ENCODE measurements at places on chromosomes 2 and 18. TPM values are rescaled to one million over a fixed set of nuclear protein-coding genes. Genes with fewer than 3 reads are reported as not detected.

DNA sequence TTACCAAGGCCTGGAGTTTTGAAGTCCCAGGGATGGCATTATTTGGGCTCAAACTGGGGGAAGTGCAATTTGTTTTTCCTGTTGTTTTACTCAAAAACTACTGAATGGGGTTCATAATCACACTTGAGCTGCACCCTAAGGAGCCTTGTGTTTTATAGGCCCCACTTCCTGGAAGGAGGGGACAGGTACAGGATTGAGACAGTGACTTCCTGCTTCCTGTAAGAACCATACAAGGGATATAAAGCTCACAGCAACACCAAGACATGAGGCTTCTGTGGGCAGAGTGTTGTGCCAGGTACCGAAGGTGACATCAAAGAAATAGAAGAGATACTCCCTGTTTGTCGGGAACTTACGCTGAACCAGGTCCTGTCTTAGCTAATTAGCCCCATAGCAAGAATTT is 70.4 kb upstream of the SKOR2 start:
- no peak for DNase-seq

DNA sequence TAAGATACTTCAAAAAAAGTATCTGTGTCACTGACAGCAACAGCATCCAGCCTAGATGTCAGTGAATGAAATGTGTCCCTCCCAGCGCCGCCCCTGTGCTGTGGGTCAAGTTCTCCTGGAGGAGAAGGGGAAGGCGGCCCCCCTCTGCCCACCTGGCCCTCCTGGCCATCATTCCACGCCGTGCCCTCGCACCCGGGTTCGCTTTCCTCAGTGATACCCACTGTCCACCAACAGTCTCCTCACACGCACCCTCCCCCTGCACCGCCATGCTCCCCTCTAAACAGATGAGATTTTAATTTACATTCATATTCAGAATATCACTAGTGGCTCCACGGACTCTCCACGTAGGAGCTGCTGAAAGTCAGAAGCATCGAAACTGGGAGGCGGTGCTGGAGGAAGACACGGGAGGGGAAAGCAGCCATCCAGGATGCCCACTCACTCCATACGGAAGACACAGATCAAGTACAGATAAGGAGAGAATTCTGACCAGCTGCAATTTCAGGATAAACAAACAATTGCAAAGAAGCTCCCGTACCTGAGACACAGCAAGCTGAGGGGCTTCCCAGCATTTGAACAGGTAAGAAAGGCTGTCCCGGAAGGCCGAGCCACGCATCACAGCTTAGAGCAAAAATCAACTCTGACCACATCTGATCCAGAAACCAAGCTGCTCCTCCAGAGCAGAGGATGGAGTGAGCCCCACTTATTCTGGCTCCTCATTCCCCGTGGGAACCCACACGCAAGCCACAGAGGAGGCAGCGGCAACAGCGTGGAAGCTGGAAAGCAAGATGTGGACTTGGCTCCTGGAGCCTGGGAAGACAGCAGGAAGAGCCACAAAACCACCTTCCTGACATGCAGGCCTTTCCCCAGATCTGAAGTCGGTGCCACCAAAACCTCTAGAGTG is 49.7 kb downstream of the PXDN start:
- DNase-seq, result no peak

The SERPINB2 gene
- total RNA-seq, result 12.5 TPM

DNA sequence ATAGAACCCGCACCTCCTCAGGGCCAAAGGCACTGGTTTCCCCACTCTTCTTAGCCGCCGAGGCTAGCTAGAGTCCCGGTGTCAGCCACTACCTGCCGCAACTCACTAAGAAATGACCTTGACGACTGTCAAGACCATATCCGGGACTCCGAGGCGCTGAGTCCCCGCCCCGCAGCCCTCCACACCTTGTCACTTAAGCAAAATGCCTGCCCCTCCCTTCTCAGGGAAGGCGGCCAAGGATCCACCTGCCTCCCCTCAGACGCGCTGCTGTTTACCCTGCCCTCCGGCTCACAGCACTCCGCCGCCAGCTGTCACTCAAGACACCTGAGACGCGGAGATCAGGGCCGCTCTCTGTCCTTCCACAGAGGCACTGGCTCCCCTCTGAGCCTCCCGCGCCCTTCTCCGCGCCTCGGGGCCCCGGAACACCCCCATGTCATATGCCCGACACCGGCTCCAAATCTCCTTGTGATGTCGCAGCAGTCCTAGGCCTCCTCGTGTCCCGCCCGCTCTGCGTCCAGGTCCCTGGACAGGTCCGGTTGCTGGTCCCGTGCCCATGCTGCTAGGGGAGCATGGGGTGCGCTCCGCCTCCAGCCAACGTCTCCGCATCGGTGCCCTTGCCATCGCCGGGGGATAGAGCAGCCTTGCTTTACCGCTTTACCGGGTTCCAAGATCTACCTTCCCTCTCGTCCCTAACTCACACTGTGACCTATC is 32.5 kb upstream of the REG3G start:
- no peak for DNase-seq

The SLC66A3 gene
- total RNA-seq, result 7.8 TPM
